ENCODE measurements at places on chromosomes 2 and 18. TPM values are rescaled to one million over a fixed set of nuclear protein-coding genes. Genes with fewer than 3 reads are reported as not detected.

DNA sequence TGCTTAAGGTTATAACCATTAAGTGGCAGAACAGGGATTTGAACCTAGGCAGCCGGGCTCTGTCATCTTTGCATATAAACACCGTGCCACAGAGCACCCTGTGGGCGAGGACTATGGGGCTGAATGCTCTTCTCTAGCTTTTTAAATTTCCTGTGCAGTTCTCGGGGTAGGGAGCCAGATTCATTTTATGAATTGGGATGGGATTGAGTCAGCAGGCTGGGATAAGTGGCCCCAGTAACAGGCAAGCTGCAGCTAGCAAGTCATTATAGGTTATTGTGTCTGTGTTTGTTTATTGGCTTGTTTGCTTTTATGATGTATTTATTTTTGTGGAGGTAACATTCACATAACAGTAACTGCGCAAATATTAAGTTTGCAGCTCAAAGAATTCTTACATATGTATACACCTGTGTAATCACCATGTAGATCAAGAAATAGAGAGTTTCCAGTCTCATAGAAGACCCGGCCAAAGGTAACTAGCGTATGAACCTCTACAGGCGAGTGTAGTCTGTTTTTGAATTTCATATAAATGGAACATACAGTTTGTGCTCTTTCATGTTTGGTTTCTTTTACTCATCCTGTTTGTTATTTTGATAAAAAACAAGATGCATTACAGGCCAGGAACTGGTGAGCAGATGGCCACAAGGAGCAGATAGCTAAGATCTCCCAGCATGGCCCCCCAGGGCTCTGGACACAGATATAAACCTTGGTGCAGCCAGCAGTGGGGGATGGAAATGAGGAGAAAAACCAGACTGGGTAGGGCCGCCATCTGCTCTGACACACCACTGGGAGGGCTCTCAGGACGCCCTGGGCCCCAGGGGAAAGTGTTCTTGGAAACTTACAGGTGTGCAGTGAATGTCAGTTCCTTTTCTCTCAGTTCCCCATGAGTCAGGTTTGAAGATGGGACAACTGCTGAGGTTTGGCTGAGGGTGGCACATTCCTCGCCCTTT, 49.2 kb upstream of the GPR155 start:
- DNase-seq: no peak

DNA sequence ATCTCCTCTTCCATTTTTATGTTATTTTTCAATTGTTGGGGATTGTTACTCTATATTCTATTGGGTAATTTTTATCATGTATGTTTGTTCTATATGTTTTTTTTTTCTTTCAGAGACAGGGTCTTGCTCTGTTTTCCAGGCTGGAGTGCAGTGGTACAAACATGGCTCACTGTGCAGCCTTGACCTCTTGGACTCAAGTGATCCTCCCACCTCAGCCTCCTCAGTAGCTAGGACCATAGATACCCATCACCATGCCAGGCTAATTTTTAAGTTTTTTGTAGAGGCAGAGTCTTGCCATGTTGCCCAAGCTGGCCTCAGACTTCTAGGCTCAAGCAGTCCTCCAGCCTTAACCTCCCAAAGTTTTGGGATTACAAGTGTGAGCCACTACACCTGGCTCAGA, 88.7 kb downstream of the TTC27 start:
- no peak for DNase-seq

DNA sequence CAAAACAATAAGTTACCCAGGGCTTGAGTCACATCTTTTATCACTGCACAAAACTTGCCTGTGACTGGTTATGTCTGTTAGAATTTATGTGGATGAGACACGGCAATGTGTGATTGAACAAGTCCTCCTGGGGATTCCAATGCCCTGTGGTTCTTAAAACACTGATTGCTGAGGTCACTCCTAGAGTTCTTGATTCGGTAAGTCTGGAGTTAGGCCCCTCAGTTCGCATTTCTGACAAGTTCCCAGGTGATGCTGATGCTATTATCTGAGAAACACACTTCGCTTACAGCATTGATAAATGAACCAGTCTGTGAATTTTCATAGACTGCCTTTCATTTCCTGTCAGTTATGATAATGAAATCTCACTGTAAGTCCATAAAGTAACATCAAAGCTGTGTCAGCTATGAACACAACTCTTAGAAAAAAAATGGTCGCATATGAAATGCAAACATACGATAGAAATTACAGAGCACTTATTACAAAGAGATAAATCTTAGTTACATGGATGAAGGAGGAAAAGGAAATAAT, 214.0 kb downstream of the DLGAP1 start:
- no peak for DNase-seq

- no peak for DNase-seq
These were observed 189.3 kb downstream of the CLIP4 start for GRCh38 chr2:29304399-29305060.

GRCh38 chr2:48584551-48584950, 33.1 kb upstream of the GTF2A1L start:
- no peak for DNase-seq

DNA sequence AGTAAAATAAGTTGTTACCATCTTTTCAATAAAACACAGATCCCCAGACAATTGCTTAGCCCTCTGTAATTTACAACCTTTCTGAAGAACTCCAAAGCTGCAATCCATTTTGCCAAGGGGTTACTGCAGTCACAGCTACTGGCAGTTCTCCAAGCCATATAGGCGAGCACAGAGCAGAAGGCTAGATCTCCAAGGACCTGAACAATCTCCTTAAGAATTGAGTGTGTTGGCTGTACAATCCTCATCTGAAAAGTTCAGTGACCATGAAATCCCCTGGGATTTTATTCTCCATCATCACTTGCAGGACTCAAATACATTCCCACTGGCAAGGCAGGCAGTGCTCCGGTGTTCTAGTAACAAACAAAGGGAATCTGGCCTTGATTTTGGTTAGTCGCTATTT, 103.9 kb upstream of the LRP1B start:
- no peak for DNase-seq

Gene UGT1A7
- total RNA-seq: not detected

DNA sequence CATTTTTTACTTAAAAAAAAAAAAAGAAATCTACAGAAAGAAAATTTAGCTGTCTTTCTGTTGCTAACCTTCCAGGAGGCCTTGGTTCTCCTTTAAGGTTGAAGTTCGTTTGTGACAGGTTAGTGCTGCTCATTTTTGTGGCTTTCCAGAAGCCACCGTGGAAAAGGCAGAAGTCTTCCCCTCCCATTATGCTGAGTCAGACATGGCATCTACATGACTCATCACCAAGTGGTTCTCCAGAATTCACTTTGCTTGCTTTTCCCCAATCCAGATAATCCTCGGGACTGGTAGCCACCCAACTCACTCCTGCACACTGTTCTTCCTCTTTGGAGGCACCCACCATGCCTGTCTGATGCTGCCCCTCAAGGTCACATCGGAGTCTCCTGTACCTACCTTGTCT, 228.7 kb downstream of the PIK3C3 start:
- no peak for DNase-seq

GRCh38 chr2:17107871-17108270, 410.4 kb downstream of the RAD51AP2 start:
- DNase-seq: no peak

GRCh38 chr2:191298306-191298705, 53.1 kb downstream of the MYO1B start:
- DNase-seq: no peak

Gene GEN1
- total RNA-seq: 5.6 TPM

Gene GPBAR1
- total RNA-seq: 0.13 TPM

GRCh38 chr2:37367984-37368383, 23.6 kb downstream of the QPCT start:
- DNase-seq: no peak

- peak; percentile 80 for DNase-seq
These were observed 105.4 kb downstream of the ETAA1 start for GRCh38 chr2:67502346-67503065.

GRCh38 chr2:169365029-169365480, 2.7 kb upstream of the LRP2 start:
- no peak for DNase-seq

Gene BUB1
- total RNA-seq: 11.0 TPM

Gene SERPINB12
- not detected for total RNA-seq

GRCh38 chr2:88161446-88162244, 8.5 kb upstream of the THNSL2 start:
- DNase-seq: no peak

- DNase-seq: no peak
These were observed 69.6 kb upstream of the DNMT3A start for GRCh38 chr2:25411281-25411680.

- peak; percentile 65 for DNase-seq
These were observed 8.8 kb upstream of the SNED1 start for GRCh38 chr2:240989451-240990265.

Gene CABLES1
- 30.3 TPM for total RNA-seq

Gene DNAJC27
- total RNA-seq: 1.0 TPM

Gene RMDN2
- total RNA-seq: 1.3 TPM

- DNase-seq: no peak
These were observed 1.6 kb downstream of the DYTN start for GRCh38 chr2:206716623-206717022.

- no peak for DNase-seq
These were observed 166.5 kb upstream of the ALPP start for GRCh38 chr2:232211743-232212686.

Gene B4GALT6
- 5.3 TPM for total RNA-seq

DNA sequence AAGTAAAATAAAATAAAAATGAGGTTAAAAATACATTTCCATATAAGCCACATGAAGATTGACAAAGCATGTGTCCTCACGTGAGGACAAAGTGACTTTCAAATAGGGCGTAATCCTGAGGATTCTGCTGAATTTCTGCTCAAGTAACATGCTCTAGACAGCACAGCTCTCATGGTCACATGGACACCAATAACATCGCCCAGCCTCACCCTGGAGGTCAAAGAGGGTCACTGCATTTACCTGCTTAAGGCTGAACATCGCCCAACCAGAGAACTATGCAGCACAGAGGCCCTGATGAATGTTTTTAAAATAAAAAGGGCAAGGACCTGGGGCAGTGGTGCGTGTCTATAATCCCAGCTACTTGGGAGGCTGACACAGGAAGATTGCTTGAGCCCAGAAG, 30.2 kb downstream of the TGFBRAP1 start:
- no peak for DNase-seq

DNA sequence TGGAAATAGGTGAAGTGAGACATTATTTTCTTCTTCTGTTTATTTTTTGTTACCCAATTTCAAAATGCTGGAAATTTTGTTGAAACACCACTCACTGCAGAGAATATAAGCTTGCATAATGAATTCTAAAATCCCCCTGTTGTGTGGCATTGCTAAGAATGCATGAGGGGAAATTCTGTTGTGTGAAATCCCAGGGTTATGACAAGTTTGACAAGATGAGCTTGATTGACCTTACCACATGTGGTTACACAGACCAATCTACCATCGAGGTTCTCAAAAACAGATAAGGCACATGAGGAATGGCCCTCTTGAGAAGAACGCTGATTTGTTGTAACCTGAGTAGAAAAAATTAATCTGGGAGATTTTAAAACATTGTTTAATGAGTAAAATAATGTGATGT, 261.6 kb upstream of the MMADHC start:
- DNase-seq: no peak

GRCh38 chr2:102975996-102976975, 214.5 kb downstream of the TMEM182 start:
- no peak for DNase-seq

GRCh38 chr2:705971-706511, 28.8 kb upstream of the TMEM18 start:
- DNase-seq: no peak

DNA sequence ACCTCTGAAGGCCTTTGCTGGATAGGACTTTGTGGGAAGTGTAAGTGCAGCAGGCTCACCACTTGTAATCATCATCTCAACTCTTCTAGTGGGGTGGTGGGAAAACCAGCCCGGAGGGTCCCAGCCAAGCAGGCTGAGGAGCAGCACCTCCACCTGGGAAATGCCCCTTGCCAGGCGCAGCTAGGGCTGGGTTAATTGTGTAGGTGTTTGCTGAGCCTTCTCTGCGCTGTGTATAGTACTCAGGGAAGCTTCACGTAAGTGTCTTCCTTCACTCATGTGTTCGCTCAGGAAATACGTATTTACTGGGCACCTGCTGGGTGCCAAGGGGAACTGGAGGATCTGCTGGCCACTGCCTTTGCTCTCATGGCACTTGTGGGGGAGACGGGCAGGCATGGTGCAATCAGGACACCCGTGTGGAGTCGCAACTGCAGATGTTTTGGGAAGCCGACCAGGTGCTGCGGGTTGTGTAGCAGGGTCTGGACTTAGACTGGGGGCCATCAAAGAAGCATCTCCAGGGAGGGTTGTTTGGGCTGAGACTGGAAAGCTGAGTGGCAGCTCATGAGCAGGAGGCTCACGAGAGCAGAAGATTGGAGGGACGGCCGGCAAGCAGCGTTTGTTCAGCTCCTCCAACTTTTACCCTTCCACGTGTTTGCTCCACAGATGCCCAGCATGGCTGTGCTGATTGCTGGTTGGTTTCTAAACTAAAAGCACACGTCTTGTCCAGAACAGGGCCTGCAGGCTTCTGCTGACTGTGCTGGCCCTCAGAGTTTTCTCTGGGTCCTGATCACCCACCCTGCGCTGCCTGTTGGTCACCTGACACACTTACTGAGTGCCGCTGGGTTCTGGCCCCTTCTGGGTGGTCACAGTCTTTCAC, 164.6 kb downstream of the LDLRAD4 start:
- no peak for DNase-seq

Gene SPATA3
- not detected for total RNA-seq

Gene ERFE
- 0.13 TPM for total RNA-seq

Gene ERMN
- not detected for total RNA-seq

GRCh38 chr2:61887717-61888266, 664 bp downstream of the CCT4 start:
- peak; percentile 70 for DNase-seq

- no peak for DNase-seq
These were observed 25.3 kb downstream of the MARCO start for GRCh38 chr2:118967124-118967880.

Gene ZNF385B
- not detected for total RNA-seq

DNA sequence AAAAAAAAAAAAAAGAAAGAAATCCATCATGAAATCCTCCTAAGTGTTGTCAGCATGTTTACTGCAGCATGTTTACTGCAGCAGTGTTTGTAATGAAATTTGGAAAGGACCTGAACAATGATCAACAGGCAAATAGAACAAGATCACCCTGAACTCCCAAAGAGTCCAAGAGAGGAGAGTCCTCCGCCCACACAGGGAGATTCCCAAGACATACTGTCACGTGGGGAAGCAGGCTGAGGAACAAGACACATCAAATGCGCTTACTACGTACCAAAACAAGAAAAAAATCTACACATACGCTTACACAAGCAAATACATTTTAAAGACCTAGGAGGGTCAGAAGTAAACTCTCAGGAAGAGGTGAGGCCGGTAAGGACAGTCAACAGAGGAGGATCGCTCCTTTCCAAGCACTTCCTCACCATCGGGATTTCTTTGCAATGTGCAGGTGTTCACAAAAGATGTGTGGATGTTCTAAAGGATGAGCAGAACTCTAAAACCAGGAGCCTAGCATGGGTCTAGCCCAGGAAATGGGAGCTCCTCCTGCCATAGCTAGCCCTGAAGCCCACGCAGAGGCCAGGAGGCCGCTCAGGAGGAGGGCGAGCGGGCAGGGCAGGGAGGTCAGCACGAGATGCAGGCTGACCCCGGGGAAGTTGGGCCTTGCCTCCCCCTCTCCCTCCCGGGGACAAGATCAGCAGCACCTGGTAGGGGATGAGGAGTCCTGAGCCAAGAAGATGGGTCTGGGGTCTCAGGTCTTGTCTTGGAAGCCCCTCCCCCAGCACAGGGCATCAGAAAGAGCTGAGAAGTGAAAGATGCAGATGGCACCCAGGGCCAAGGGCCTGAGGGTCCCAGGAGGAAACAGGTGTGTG, 66.4 kb downstream of the ZNF516 start:
- no peak for DNase-seq

- no peak for DNase-seq
These were observed 163.1 kb downstream of the LNPK start for GRCh38 chr2:175838979-175839378.

Data from dermis microvascular lymphatic vessel endothelial cell (primary cell).